Umbilical cord (tissue), 2 donors: ENCODE measurements at places on chromosomes 12 and 14. TPM values are rescaled to one million over a fixed set of nuclear protein-coding genes. Genes with fewer than 3 reads are reported as not detected.

The RAD9B gene
- 0.96 TPM for total RNA-seq

DNA sequence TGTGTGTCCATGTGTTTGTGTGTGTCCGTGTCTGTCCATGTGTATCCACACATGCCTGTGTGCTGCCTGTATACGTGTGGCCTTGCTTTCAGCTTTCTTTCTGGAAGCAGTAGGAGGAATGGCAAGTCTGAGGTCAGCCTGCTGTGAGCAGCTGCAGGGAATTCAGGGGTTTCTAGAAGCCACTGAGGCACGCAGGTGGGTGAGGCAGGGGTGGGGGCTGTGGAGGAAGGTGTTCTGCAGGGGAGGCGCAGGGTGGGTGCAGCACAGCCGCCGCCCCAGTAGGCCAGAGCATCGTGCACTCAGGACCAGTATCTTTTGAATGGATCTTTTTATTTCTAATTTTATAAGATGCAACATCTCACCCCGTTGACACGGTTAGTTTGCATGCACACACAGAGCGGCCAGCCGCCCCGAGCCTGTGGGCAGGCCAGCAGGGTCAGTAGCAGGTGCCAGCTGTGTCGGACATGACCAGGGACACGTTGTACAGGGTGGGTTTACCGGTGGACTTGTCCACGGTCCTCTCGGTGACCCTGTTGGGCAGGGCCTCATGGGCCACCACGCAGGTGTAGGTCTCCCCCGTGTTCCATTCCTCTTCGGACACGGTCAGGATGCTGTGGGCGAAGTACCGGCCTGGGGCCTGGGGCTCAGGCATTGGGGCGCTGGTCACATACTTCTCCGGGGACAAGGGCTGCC is 327.7 kb downstream of the TMEM121 start:
- DNase-seq: no peak

The AMDHD1 gene
- not detected for total RNA-seq

The SDSL gene
- 3.6 TPM for total RNA-seq

- no peak for DNase-seq
Observed at GRCh38 chr12:50333441-50333840, 50.1 kb upstream of the LIMA1 start.

DNA sequence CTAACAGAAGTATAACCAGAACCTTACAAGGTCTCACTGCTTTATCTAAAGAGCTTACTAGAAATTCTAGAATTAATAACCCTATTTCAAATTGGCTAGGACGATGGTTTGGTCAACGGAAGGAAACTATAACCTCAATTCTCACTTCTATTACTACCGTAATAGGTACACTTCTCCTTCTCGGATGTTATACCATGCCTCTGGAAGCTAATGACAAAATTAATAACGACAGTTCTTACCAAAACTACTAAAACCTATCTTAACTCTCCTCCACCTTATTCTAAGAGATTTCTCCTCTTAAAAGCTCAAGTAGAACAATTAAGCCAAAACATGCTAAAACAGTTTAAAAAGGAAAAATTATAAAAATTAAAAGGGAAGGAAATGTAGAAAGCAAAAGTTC is 23.7 kb upstream of the UBC start:
- DNase-seq: no peak

GRCh38 chr12:105261010-105261409 is 25.0 kb upstream of the APPL2 start:
- no peak for DNase-seq

- DNase-seq: no peak
Observed at GRCh38 chr12:4603421-4603820, 41.4 kb downstream of the DYRK4 start.

DNA sequence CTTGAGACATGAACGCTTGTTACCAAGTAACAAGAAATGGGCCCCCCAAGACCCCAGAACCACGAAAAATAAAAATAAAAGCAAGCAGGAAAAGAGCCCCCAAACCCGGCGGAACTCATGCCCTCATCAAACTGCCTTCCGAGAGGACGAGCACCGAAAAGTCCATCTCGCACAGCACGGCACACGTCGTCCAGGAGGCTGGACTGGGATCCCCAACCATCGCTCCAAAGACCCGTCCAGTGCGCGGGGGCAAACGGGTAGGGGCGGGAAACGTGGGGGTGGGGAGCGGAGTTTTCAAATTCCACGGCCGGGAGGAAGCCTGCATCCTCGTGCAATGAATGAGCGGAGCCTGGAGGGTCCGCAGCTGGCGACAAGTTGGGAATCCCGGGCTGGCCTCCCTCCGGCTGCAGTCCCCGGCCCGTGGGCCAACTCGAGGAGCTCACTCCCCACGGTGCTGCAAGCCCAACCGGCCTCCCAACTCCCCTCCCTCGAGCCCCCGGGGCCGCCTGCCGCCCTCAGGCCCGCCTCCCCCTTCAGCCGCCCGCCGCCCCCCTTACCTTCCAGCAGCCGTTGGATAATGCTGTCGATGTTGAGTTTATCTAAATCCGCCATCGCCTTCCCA is 484 bp downstream of the PPP1CC start:
- peak; percentile 36 for DNase-seq

- peak; percentile 44 for DNase-seq
Observed at GRCh38 chr14:32203928-32204357, 874 bp upstream of the RNU6-8 start.

DNA sequence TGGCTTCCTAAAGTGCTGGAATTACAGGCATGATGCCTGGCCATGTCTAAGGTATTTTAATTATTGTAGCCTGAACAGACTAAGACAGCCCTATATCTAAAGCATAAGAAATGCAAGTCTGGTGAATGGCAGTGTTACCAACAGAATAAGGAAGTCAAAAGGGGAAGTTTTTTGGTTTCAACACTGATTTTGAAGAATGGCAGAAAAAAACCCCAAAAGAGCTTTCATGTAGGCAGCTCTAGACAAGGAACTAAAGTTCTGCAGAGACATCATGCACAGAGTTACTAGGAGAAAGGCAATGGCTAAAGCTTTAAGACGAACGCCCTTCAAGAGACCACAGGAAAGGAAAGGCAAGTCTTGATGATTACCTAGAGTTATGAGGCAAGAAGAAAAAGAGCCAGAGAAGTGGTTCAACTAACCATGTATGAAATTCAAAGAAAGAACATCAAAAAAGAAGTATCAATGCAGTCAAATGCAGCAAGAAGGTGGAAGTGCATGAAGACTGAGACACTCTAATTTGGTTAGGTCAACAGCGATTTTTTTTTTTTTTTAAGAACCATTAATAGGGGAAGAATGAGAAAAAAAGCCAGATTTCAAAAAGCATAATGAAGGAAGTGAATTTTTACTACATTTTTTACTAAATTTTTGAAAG is 50.8 kb downstream of the RPS6KA5 start:
- peak; percentile 38 for DNase-seq

DNA sequence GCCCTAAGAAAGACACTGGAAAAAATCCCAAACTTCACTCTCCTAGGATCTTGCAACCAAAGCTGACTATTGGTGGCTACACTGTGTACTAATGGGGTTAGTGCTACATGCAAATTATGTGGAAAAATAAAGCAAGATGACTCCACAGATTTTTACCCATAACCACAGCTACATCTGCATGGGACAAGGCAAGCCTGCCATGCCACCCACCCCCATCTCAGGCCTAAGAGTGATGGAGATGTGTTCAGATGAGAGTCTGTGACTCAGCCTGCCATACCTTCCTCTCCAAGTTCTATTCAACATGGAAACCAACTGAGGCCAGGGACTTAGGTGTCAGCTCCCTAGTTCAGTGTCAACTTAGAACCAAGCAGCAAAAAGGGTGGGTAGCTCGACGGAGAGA is 206.2 kb downstream of the PELI2 start:
- no peak for DNase-seq

GRCh38 chr14:61950340-61950739 is 188.1 kb downstream of the SNAPC1 start:
- no peak for DNase-seq

DNA sequence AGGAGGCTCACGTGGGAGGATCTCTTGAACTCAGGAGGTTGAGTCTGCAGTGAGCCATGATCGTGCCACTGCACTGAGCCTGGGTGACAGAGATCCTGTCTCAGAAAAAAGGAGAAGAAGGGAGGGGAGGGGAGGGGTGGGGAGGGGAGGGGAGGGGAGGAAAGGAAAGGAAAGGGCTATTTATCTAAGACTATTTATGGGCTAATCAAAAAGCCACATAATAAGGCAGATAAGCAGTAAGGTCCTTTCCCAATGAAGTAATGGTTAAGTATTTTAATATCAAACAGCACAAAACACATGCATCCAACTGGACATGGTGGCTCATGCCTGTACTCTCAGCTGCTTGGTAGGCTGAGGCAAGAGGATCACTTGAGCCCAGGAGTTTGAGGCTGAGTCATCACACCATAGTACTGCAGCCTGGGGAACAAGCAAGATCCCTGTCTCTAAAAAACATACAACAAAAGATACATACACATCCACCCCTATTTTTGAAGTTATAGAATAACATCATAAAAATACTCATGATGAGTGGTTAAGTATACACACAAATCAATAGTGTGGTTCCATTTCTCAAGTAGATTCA is 9.7 kb downstream of the PAWR start:
- DNase-seq: no peak

GRCh38 chr12:66808606-66809005 is 129.7 kb upstream of the GRIP1 start:
- no peak for DNase-seq

- DNase-seq: no peak
Observed at GRCh38 chr12:33596061-33596460, 156.4 kb upstream of the SYT10 start.

GRCh38 chr12:89470741-89471509 is 53.7 kb downstream of the GALNT4 start:
- peak; percentile 26 for DNase-seq

DNA sequence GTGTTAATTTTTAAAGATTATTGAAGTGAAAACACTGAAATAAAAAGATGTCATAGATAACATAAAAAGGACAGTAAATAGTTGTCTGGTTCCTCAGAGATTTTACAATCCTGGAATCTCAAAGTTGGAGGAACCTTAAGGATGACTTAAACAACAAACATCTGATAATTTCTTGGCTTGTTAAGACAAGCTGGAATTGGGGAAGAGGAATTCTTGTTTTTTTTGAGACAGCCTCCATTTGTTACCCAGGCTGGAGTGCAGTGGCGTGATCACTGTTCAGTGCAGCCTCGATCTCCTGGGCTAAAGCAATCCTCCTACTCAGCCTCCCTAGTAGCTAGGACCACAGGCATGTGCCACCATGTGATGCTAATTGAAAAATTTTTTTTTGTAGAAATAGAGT is 2.3 kb downstream of the ZNF410 start:
- no peak for DNase-seq

The RGS6 gene
- total RNA-seq: 4.3 TPM

- DNase-seq: no peak
Observed at GRCh38 chr14:88312257-88312656, 10.8 kb downstream of the KCNK10 start.

The NKX2-1 gene
- total RNA-seq: 2.9 TPM

The RPL10L gene
- not detected for total RNA-seq

DNA sequence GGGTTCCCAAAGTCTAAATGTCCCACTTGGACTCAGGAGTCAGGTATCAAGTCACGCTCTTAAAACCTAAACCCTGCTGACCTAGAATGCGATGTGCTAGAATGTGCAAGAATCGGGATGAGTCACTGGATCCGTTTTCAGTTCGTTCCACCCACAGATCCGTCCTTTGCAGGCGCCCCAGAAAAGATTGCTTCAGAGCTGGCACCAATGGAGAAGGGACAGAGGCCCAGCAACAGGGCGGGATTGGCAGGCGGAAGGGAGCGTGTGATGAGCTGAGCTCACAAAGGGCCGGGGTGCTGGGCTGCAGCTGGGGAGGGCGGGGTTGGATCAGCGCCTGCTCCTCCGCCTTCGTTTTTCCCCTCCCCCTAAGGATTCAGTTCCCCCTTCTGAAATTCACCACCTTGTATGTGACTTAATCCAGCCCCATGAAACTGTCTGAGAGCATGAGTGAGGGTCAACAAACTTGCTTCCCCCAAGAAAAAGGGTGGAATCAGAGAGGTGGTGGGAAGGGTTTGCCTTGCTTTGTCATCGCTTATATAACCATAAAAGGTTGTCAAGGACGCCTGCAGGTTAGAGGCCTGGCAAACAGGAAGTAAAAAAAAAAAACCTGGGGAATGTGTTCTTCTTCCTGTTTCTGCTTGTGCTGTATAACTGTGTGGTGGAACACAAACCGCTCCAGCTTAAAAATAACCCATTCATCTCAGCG is 2.8 kb upstream of the UBC start:
- DNase-seq: peak; percentile 99

GRCh38 chr12:100234591-100235304 is 32.1 kb downstream of the DEPDC4 start:
- peak; percentile 42 for DNase-seq

DNA sequence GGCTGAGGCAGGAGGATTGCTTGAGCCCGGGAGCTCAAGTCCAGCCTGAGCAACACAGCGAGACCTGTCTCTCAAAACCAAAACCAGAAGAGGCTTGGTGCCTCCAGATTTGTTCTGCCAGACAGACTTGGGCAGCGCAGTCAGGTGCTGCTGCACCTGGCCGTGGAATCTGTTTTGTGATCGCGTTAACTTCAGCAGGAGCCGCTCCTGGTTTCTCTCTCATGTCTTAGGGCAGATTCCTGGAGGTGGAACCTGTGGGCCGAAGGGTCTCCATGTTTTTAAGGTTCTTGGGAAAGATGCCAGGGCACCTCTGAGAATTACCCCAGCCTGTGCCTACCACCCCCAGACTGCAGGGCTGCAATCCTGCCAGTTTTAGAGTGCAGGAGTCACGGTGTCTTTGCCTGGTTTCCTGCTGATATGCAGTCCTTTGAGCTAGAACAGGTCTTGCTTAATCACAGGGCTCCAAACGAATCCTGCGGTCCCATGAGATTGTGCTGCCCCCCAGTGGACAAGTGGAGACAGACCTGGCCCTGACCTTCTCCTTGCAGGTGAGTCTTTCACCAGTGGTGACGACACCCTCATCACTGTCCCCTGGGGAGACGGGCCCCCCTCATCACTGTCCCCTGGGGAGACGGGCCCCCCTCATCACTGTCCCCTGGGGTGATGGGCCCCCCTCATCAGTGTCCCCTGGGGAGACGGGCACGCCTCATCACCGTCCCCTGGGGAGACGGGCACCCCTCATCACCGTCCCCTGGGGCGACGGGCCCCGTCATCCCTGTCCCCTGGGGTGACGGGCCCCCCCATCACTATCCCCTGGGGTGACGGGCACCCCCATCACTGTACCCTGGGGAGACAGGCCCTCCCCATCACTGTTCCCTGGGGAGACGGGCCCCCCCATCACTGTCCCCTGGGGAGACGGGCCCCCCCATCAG is 37.6 kb downstream of the PACS2 start:
- DNase-seq: peak; percentile 90

GRCh38 chr12:19166387-19166786 is 36.9 kb downstream of the PLEKHA5 start:
- no peak for DNase-seq

GRCh38 chr14:58832095-58832521 is 194.3 kb downstream of the DACT1 start:
- peak; percentile 70 for DNase-seq

DNA sequence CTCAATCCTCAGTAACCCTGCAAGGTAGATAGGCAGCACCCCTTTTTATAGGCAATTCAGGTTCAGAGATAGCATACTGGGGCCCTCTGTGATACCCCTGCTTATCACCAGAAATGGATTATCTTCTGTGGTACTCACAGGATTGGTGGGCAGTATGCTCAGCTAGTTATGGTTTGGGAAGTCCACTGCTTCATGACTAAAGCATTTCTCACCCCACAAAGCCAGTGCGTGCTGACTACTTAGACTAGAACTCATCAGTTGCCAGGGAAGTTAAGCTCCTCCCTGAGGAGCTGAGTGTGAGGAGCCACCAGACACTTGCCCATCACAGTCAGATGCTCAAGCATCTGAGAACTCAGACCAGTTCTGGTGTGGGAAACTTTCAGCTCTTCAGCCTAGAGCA is 76.3 kb downstream of the SCAF11 start:
- peak; percentile 14 for DNase-seq

The GALC gene
- total RNA-seq: 26.0 TPM
